ENCODE measurements at places on chromosomes 1 and 21.
A peak's percentile ranks its signal among the peaks of the same experiment; 100 is the strongest.

DNA sequence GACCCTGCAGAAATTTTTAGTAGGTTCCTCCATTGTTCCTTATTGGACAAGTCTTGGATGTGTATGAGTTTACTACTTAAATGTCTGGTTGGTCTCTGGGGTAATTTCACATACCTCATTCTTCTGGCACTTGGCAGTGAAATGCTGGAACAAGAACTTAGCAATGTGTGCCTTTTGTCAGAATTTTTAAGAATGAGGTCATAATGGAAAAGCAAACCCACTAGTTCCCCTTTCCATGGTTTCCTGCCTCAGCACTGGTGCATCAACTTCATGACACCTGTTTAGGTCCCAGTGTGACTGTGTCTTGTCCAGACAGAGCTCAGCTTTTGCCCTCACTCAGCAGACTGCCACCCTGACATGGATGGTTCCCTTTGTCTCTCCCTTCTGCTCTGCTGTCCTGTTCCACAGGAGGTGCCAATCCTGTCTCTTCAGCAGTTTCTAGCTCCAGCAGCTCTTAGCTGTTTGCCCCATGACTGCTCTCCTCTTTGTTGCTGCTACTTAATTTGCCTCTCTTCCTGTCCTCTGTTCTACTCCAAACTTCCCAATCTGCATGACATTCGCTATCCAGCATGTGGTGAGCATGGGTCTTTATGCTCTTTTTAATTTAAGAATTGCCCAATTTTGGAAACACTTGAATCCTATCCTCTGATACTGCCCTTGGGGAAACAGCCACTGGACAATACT, 135.6 kb downstream of the CYYR1 start:
- no peak for DNase-seq

DNA sequence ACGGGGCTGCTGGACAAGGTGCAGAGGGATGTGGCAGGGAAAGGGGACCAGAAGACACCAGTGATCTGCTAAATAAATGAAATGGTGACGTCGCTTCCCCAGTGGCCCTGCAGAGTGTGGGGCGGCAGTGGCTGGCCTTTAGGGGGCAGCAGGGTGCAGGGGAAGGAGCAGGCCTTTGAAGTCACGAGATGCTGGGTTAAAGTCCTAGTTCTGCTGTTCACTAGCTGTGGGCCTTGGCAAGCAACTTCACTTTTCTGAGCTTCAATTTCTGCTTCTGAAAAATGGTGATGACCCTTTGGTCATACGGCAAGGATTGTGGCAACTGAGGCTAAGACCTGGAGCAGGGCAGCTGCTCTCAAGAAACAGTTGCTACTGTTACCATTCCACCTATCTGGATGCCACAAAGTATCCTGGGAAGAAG, 9.2 kb upstream of the GALE start:
- DNase-seq = peak; percentile 66

DNA sequence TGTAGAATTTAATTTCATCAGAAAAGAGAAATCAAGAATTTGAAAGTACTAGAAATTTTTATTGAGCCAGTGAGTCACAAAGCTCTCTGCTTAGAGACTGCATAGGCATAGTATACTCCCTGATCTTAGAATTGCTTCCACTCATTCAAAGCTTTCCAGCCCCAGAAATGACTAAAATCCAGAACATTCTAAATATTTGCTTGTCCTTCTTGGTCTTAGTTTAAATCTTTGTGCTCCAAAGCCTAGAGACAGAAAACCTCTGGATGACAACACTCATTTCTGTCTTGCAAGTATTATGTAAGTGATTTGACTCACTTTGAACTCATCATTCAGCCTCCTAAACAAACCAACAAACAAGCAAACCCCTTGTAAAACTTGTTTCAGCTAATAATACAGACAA, 74.2 kb downstream of the PTPRC start:
- DNase-seq = no peak

DNA sequence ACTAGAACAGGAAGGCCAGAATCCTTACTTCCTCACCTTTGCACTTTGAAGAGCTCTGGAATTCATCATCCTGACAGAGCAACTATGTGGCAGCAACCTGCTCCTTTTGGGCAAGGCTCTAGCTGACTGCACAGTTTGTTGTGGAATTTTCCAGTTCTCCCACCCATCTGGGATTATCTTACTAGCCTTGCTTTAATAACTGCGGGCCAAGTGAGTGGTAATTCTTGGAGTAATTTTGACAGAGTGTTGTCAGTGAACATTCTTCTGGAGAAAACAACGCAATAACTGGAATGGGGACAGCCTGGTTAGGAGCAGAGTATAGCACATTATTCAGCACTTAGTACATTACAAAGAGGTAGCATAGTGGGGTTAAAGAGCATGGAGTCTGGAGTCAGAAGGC, 75.3 kb downstream of the NTMT2 start:
- no peak for DNase-seq

DNA sequence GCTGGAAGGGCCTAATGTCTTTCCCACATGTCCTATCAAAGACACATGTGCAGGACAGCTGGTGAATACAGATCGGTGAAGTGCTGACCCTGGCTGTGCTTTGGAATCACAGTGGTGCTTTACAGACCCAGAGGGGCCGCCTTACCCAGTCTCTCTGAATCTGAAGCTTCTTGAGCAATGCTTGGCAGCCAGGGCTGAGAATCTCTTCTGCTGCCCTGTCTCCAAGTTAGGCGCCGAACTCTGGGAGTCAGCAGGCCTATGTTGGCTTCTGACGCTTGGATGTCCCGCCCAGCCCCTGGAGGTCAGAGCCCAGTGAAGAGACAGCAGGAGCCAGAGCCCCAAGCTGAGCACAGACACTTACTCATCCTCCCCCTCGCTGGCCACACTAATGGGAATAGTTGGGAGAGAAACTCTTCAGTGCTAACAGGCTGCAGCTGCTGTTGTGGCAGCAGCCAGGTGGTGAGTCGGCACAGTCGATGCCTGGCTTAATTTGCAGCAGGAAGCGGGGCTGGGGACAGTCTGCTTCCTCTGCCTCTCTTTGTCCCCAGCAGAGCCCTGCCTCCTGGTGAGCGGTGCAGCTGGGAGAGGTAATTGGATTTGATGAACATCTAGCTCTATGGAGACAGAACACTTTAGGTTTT, 68.1 kb downstream of the URB2 start:
- DNase-seq = peak; percentile 49

- DNase-seq = no peak
Observed at GRCh38 chr1:41837691-41838090, 81.0 kb downstream of the HIVEP3 start.

- DNase-seq = no peak
Observed at GRCh38 chr1:160904783-160905616, 20.0 kb upstream of the ITLN1 start.

DNA sequence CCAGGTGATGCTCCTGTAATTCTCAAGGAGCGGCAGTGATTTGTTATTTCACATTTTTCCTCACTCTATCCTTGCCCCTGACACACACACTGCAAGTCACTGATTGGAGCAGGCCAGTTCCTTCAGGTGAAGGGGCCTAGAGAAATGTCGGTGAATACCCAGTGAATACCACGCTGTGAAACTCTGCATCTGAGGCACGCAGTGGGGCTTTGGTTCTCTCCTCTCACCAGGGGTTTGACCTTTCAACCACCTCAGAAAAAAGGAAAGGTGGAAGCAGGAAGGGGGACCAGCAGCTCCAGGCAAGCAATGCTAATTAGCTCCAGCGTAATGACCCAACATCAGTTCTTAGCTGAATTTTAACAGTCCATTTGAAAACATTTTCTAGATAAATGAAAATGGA, 532 bp upstream of the FAM177B start:
- DNase-seq = no peak

DNA sequence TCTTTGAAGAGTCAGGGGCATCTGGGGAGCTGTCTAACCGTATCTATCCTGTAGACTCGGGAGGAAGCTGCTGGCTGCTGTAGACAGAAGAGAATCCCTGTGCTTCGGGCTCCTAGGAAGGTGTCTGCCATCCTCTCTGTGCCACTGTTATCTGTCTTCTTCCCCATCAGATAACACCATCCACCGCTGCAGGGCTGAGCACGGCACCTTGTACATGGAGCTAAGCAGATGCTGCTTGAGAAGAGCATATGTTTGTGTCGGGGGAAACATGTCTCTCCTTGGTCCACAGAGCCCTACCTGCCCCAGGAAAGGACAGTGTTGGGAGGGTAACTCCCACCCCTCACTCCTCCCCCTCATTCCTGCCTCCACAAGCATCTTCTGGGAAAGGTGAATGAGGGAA, 1.4 kb upstream of the MAPKAPK2 start:
- no peak for DNase-seq

DNA sequence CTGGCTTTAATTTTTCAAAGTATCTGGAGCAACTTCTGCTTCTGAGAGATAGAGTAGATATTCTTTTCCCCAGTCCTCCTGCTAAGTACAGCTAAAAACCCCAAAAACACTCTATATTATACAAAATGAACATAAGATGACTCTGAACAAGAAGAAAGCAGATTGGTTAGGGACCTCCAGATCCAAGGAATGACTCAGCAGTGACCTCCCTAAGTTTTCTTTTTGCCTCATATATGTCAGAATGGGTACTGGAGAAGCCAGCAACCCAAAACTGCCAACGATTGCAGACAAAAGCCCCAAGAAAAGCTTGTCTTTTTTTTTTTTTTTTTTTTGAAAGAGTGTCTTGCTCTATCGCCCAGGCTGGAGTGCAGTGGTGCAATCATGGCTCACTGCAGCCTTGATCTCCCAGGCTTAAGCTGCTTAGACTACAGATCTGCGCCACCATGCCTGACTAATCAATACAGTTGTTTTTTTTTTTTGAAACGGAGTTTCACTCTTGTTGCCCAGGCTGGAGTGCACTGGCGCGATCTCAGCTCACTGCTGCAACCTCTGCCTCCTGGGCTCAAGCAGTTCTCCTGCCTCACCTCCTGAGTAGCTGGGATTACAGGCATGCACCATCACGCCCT, 22.7 kb downstream of the NDUFS5 start:
- DNase-seq = no peak

DNA sequence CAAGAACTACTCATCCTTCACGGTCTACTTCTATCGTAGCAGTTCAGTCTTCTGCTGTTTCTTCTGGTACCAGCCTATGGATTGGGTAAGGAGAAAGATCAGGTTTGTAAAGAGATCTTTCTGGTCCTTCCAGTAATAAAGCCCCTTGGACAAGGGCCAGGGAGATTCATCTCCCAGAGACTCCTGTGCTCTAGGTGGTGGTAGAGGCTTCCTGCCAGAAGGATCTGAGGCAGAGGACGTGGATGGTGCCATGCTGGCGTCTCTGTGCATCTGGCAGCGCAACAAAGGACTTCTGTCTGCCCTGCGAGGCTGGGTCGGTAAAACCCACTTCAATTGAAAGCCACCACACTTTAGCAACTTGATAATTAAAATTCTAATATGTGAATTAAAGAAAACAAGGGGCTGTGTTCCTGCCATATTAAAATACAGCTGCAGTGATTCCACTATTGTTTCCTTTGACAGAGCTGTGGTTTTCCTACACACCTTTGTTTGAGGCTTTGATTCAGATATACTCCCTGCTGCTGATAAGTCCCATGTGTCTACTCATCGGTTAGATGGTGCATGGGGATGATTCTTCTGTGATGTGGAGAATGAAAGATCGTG, 73.6 kb downstream of the ROR1 start:
- DNase-seq = peak; percentile 35

- peak; percentile 38 for DNase-seq
Observed at GRCh38 chr1:39354572-39354971, 136.9 kb upstream of the BMP8A start.

DNA sequence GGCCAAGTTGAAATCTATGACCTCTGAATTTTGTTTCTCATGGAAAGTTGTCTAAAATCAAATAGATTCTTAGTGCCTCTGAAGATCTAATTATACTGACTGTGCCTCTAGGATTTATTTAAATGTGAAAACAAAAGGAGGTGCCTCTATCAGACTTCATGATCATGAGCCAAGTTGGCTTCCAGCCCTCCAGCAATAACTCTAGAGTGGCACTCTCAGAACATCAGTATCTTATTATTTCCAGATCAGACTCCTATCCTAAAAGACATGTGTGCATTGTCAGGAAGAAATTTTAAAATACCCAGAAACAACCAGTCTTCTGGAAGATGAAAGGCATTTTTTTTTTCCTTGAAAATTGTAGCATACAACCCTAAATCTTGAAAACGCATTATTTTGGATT, 368.0 kb downstream of the PDE4B start:
- no peak for DNase-seq

- no peak for DNase-seq
Observed at GRCh38 chr1:167532375-167532774, 14.0 kb upstream of the CD247 start.

GRCh38 chr1:230849451-230850224, 18.7 kb downstream of the C1orf198 start:
- peak; percentile 64 for DNase-seq
